Mesothelial cell of epicardium (in vitro differentiated cells): ENCODE measurements at places on chromosomes 16 and 17. TPM values are rescaled to one million over a fixed set of nuclear protein-coding genes. Genes with fewer than 3 reads are reported as not detected.

Gene ADAD2
- total RNA-seq = 0.34 TPM in 1 of 3 replicates, not detected in the others

Gene ZNF385C
- total RNA-seq = 2.2 to 2.9 TPM (median 2.5 TPM) in 3 replicates

Gene KRT39
- not detected in 3 replicates for total RNA-seq

Gene INCA1
- total RNA-seq = 1.7 to 3.1 TPM (median 2.7 TPM) in 3 replicates

Gene KRT40
- 0.16 TPM in 1 of 3 replicates, not detected in the others for total RNA-seq

Gene PDILT
- total RNA-seq = not detected in 3 replicates

Gene DNASE1L2
- 1.0 to 1.4 TPM (median 1.2 TPM) in 3 replicates for total RNA-seq

Gene CIBAR2
- not detected in 3 replicates for total RNA-seq

Gene CSNK2A2
- total RNA-seq = 76.8 to 80.9 TPM (median 79.3 TPM) in 3 replicates

Gene TP53TG3F
- not detected in 3 replicates for total RNA-seq

Gene CDRT15
- total RNA-seq = not detected in 3 replicates
